ENCODE measurements at places on chromosomes 16 and 17.

GRCh38 chr16:50642349-50642748 lies 38.8 kb downstream of the SNX20 start:
- DNase-seq, result no peak

DNA sequence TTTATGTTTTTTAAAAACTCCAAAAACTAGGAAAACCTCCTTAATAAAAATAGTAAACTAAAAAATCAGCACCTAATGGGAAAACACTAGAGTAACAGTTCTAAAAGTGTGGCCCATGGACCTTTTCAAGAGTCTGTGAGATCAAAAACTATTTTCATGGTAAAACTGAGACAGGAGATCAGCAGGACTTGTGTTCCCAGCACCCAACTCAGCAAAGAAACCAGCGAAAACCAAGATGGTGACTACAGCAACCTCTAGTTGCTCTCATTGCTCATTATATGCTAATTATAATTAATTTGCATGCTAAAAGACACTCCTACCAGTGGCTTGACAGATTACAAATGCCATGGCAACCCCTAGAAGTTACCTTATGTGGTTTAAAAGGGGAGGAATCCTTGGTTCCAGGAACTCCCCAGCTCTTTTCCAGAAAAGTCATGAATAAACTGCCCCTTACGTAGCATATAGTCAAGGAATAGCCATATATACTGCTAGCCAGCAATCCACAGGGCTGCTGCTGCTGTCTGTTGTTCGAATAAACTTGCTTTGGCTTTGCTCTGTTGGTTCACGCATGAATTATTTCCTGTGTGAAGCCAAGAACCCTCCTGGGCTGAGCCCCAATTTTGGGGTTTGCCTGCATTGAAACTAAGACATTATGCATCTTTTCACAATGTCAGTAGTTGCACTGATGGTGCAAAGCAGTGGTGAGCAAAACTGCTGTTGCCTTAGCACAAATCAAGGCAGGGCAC lies 12.4 kb downstream of the CMTR2 start:
- DNase-seq, result no peak

GRCh38 chr17:10036511-10037061 lies 131.5 kb upstream of the RCVRN start:
- no peak for DNase-seq

GRCh38 chr17:58330997-58331814 lies 2.6 kb upstream of the TSPOAP1 start:
- no peak for DNase-seq

DNA sequence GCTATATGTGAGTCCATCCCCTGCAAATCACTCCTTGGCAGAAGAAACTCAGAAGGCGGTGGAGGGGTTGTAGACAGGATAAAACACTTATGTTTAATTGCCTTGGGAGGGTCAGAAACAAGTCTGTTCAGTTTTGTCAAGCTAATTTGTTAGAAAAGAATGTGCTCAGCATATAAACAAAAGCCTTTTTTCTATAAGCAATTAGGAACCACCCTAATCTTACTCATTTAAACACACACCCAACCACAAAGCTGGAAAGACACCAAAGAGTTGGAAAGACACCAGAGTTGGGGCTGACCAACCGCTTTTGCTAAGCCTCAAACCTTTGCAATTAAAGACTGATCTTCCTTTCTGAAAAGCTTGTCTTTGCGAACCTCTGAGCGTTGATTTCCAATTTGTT lies 439.2 kb upstream of the ERCC4 start:
- no peak for DNase-seq

DNA sequence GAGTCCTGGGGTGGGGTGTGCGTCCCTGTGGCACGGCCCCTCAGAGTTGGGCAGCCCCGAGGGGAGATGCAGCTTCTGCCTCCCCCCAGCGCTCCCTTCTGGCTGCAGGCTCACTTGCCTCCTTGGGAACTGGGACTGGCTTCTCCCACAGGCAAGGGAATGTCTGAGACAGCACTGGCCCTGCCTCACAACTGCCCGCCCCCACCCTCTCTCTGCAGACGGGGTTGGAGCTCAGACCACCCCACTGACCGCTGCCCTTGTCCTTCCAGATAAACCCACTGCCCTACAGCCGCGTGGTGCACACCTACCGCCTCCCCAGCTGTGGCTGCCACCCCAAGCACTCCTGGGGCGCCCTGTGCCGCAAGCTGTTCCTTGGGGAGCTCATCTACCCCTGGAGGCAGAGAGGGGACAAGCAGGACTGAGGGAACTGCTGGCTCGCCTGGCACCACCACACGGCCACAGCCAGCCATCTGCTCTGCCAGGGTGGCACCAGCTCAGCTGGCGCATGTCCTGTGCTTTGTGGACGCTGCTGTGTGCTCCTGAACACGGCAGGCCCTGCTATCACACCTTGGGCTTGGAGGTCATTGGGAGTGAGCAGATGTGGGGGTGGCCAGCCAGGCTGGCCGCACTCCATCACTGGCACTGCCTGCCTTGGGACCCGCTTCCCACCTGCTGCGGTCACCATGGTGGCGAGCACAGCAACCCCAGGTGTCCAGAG lies 7.1 kb upstream of the RAB40C start:
- no peak for DNase-seq

GRCh38 chr17:7854078-7854777 lies 638 bp upstream of the TMEM88 start:
- DNase-seq, result no peak

DNA sequence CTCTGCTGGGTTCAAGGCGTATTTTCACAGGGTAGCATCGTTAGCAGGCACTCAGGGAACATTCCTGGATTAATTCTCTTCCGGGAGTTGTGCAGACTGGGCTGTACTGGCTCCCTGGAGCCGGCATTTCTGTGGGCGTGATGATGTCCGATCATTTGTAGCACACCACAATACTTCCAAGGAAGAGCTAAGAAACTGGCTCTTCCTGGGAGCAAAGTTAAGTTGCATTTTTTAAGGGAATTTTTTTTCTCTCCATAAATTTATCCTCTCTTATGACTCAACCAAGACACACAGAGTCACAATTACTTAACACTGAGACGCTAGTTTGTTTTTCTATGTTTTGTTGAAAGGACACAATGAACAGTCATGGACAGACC lies 211.6 kb upstream of the FOXF1 start:
- DNase-seq, result peak; percentile 51

- DNase-seq, result no peak
These were observed 152.4 kb downstream of the IRX5 start for GRCh38 chr16:55083052-55083451.

DNA sequence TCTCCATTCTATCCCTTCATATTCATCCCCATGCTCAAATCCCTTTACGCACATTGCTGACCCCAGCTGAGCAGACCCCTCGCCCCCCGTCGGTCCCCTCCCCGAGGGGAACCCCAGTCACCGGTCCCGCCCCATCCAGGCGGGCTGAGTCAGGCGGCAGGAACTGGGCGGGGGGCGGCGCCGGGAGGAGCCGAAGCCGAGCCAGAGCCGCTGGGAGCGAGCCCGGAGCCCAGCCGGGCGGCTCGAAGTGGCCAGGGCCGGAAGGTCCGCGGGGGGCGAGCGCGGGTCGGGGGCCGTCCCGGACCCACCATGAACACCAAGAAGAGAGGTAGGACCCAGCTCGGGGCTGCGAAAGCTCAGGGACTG lies 8.6 kb downstream of the RIPOR1 start:
- peak; percentile 37 for DNase-seq

DNA sequence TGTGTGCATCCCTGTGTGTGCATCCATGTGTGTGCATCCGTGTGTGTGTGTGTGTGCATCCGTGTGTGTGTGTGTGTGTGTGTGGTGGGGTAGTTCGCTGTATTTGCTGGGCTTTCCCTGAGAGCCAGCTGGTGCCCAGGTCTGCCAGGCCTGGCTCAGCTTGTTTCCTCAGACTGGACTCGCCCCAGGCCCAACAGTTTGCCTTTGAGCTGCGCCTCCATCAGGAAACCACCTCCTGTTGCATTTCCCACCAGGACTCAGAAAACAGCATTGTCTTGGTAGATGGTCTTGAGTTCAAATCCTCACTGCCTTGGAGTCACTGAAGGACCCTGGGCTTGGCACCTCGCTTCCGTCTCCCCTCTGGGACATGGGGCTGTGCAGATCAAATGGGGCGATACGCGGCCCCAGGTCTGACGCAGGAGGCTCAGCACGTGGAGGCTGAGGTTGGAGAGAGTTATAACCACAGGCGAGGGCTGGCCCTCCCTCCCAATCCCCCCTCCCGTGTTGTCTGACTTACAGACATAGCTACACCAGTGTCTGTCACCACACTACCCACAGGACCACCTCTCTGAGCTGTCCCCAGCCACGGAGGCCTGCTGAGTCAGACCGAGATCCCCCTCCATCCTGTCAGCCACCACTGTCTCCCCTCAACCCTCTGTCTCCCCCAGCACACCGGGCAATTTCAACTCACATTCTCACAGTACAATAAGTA lies 4.7 kb downstream of the ITGAE start:
- peak; percentile 40 for DNase-seq

GRCh38 chr17:78628547-78629435 lies 51.6 kb upstream of the DNAH17 start:
- DNase-seq, result no peak

GRCh38 chr16:10121897-10122425 lies 60.3 kb downstream of the GRIN2A start:
- no peak for DNase-seq

DNA sequence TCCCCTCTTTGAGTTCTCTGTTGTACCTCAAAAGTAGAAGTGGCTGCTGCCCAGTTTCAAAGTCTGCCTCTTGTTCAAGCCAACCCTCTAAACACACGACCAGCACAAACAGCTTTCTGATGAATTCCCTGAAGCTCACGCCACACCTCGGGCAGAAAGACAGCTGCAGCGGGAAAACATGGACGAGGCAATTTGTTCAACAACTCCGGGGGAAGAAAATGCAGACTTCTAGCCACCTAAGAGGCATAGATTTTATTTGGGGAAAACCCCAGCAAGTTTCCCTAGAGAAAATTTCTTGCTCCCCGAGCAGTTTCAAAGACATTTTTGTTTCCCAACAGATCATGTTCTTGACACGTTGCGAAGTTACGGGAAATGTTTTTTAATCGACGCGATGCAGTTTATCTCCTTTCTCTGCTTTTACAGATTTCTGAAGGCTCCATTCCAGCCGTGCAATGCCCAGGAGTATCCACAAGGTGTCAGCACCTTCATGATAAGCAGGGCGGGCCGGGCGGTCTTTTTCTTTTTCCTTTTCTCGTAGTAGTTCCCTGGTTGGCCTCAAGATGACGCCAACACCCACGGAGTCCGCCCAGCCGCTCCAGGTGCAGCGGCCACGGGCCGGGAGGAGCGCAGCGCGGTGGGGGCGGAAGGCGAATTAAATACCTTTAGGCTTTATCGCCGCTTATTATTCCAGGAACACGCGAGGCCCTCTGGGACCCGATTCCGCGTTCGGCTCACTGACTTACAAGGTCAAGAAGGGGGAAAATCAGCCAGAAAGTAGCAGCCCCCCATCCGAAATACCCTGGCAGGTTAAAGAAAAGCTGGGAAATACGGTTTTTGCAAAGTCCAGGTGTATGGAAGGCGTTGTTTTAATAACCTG lies 2.9 kb upstream of the FOXC2 start:
- DNase-seq, result peak; percentile 80

DNA sequence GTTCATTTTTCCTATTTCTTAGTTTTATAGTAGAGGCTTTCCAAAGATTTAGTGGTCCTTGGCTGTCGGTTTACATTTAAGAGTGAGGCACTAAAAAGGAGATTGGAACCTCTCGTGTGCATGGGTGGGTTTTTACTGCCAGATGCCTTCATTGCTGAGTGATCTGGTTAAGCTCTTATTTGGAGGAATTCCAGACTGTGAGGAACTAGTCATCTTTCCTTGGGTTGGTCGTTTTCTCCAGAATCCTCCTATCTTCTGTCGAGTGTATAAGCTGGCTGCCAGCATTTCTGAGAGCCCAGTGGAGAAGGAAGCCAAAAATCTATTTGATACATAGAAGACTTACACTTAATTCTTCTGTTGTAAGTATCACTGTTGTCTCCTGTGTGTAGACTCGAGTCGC lies 22.6 kb downstream of the IST1 start:
- DNase-seq, result peak; percentile 26

GRCh38 chr17:41098042-41098441 lies at the start of gene KRTAP4-8:
Gene KRTAP4-8, minus strand, starts transcription at chr17:41098142. Its CDS starts 58 bp downstream, at chr17:41098084.
- no peak for DNase-seq

DNA sequence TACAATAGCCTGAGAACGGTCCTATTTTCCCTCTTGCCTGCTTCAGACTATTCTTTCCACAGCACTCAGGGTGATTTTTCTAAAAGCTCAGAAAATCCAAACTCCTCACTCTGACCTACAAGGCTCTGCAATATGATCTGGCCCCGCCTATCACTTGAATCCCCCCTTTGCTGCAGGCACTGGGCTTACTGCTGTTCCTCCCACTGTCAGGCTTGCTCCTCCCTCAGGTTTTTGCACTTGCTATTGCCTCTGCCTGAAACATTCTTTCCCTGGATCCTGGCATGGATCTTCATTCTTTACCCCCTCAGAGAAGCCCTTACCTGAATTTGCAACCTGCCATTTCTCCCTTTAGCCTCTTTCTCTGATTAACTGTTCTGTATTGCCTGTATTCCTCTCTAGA lies 52.3 kb downstream of the RPGRIP1L start:
- DNase-seq, result no peak

GRCh38 chr17:82011617-82012187 lies 11.0 kb downstream of the CENPX start:
- DNase-seq, result no peak

DNA sequence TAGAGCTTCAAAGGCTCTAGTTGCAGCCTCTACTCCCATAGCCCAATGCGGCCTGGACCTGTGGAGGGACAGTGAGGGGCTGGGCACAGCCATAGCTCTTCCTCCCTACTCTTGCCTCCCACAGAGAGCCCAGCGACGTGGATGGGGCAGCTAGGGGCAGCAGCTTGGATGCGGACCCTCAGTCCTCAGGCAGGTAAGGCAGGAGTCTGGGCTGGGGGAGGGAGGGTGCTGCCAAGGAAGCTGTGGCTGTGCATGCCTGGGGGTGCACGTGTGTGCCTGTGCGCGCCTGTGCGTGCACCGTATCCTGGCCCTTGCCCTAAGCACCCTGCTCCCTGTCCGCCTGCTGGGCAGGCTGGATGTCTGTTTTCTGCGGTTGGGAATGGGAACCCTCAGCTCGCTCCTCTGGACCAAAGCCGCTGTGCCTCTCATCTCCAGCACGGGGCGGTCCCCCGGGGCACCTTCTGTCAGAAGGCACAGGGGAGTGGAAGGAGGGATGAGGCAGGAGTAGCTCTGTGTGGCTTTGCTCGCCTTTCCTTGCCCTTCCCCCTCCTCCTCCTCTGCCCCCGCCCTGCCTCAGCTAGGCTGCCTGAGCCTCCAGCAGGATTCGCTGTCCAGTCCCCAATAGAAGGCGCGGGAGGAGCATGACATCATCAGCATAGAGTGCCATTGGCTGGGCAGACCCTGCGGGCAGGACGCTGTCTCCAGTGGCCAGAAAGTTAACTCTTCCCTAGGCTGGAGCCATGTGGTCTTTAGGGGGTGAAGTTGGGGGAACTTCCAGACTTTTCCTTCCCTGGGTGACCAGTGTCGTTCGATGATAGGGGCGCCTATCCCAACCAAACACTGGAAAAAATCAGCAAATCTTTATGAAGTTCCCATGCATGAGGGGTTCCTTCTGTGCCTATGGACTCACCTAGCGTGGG lies 797 bp downstream of the PRCD start:
- DNase-seq, result peak; percentile 94

- peak; percentile 69 for DNase-seq
These were observed 20.6 kb downstream of the HIC1 start for GRCh38 chr17:2075336-2076086.

All from fibroblast of lung (primary cell).